ENCODE measurements at places on chromosomes 3 and 15.

DNA sequence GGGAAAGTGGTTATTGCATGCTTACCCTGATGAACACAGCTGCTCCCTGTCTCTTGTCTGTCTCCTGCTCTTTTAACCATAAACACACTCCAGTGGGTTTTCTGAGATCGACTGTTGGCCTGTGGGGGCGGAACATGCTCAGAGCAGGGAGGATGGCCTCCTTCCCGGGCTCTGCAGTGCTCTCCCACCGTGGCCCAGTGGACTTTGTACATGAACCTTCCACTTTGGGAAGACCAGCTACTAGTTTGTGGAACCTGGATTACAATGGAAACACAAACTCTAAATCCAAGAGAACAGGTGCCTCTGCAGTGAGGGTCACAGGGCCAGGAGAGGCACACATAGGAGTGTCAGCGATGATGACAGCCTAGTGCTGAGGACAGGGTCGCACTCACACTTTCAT is 56.5 kb downstream of the KLF13 start:
- peaks cover 66% of the 10 kb centered on the region for H3K4me1 ChIP-seq
- no peaks in the 10 kb centered on the region for H3K27me3 ChIP-seq
- H3K27ac ChIP-seq, result no peak overlapping the region
- peaks cover 51% of the 10 kb centered on the region for H3K36me3 ChIP-seq

- no peaks in the 10 kb centered on the region for H3K27me3 ChIP-seq
- no peaks in the 10 kb centered on the region for H3K4me1 ChIP-seq
- no peak overlapping the region for H3K4me3 ChIP-seq
These were observed 108.8 kb downstream of the NTRK3 start for GRCh38 chr15:88147760-88148159.

- no peak overlapping the region for H3K27ac ChIP-seq
- H3K4me1 ChIP-seq, result no peaks in the 10 kb centered on the region
- no peak overlapping the region for H3K4me3 ChIP-seq
- H3K36me3 ChIP-seq, result no peaks in the 10 kb centered on the region
These were observed 384.7 kb downstream of the MFSD1 start for GRCh38 chr3:159186581-159186980.

DNA sequence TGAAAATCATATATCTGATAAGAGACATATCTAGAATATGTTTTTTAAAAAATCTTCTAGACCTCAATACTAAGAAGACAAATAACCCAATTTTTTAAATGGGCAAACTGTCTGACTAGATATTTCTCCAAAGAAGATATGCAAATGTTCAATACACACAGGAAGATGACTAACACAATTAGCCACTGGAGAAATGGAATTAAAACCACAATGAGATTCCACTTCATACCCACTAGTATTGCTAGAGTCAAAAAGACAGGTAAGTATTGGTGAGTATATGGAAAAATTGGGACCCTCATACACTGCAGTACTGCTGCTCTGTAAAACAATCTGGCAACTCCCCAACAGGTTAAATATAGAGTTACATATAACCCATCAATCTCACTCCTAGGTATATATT is 33.1 kb upstream of the TOPAZ1 start:
- H3K4me3 ChIP-seq, result no peak overlapping the region
- H3K36me3 ChIP-seq, result no peaks in the 10 kb centered on the region
- H3K27ac ChIP-seq, result no peak overlapping the region

DNA sequence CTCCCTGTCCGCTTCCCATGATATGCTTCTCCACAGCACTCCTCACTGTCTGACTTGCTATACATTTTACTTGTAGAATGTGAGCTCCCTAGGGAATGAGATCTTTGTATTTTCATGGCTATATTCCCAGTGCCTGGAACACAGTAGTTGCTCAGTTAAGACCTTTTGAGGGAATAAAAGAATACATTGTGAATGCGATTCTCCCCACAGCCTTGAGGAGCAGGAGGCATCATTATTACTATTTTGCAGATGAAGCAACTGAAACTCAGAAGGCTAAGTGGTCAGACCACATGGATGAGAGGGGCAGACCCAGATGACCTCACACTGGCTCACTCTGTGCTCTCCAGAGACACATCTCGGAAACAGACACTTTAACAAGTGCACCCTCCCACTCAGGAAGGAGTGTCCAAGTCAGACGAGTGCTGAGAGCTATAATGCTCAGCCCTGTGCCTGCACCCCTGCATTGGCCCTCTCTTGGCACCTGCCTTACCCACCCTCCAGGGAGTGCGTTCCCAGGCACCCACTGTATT is 46.8 kb downstream of the SST start:
- H3K27me3 ChIP-seq, result peaks cover 9% of the 10 kb centered on the region
- DNase-seq, result no peak
- H3K36me3 ChIP-seq, result no peaks in the 10 kb centered on the region
- no peak overlapping the region for H3K4me3 ChIP-seq

- H3K4me1 ChIP-seq, result no peaks in the 10 kb centered on the region
- H3K27ac ChIP-seq, result no peak overlapping the region
- no peak for DNase-seq
- H3K4me3 ChIP-seq, result no peak overlapping the region
- no peaks in the 10 kb centered on the region for H3K36me3 ChIP-seq
- H3K27me3 ChIP-seq, result no peaks in the 10 kb centered on the region
These were observed 569.6 kb upstream of the AGTR1 start for GRCh38 chr3:148128136-148128535.

DNA sequence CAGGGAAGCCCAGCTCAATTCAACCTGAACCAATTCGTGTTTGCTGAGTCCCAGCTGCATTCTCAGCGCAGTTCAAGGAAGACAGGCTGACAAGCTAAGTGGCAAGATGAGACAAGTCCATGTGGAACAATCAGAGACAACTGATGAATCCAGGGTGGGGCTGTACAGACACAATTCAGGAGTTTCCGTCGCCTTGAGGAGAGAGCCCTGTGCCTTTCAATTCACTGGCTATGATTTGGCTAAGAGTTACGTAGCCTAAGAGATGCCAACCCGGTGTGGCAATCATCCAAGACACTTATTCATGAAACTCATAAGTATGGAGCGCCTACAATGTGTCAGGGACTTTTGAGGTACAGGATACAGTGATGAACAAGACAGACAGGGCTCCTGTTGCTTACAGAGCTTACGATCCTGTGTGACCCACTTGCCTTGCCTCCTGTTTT is 15.5 kb upstream of the ZBED2 start:
- peak overlapping the region; percentile 49 for H3K4me3 ChIP-seq
- DNase-seq, result no peak
- no peaks in the 10 kb centered on the region for H3K27me3 ChIP-seq
- H3K36me3 ChIP-seq, result peaks cover 84% of the 10 kb centered on the region
- H3K4me1 ChIP-seq, result peaks cover 93% of the 10 kb centered on the region

GRCh38 chr3:193970773-193971206 is 165.2 kb upstream of the HES1 start:
- H3K4me1 ChIP-seq, result peaks cover 27% of the 10 kb centered on the region
- H3K27me3 ChIP-seq, result peaks cover 72% of the 10 kb centered on the region
- H3K27ac ChIP-seq, result no peak overlapping the region

DNA sequence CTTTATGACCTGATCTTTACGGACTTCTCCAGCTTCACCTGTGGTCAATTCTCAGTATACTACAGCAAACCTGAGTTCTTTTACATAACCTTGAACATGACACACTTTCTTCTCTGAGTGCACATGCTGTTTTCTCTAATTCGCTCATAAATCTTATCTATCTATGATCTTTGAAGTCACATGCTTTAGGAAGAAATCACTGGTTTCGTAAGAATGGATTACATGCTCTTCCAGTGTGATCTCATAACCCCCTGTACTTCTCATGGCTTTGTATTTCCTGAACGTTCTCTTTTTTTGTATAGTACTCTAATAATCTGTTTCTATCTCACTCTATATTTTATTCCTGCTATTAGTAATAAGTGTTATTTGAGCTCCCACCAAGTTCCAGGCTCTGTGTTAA is 1165.2 kb downstream of the TBL1XR1 start:
- DNase-seq, result no peak
- H3K4me1 ChIP-seq, result no peaks in the 10 kb centered on the region
- no peak overlapping the region for H3K27ac ChIP-seq
- H3K27me3 ChIP-seq, result no peaks in the 10 kb centered on the region
- no peaks in the 10 kb centered on the region for H3K36me3 ChIP-seq

- H3K27ac ChIP-seq, result no peak overlapping the region
- H3K4me1 ChIP-seq, result no peaks in the 10 kb centered on the region
- peaks cover 17% of the 10 kb centered on the region for H3K27me3 ChIP-seq
- H3K4me3 ChIP-seq, result no peak overlapping the region
- no peaks in the 10 kb centered on the region for H3K36me3 ChIP-seq
These were observed 7.6 kb upstream of the KLF15 start for GRCh38 chr3:126364731-126365301.

DNA sequence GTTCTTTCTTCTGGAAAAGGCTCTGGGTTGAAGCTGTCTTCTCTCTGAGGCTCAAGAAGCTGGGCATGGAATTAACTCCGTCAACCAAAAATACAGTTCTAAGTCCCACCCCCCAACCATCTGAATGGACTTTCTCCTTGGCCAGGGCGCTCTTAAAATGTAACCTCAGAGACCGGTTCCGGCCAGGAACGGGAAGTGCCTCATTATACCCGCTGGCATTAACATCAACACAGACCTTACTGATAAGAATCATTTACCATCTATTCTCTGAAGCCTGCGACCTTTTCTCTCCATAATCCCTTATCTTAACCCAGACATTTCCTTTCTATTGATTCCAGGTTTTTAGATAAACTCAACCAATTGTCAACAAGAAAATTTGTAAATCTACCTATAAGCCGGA is 64.7 kb downstream of the ATP1B3 start:
- H3K4me3 ChIP-seq, result no peak overlapping the region
- H3K4me1 ChIP-seq, result peaks cover 9% of the 10 kb centered on the region
- H3K36me3 ChIP-seq, result no peaks in the 10 kb centered on the region
- peaks cover 4% of the 10 kb centered on the region for H3K27me3 ChIP-seq
- no peak overlapping the region for H3K27ac ChIP-seq
- DNase-seq, result no peak

- H3K36me3 ChIP-seq, result no peaks in the 10 kb centered on the region
- H3K4me1 ChIP-seq, result peaks cover 13% of the 10 kb centered on the region
- H3K27me3 ChIP-seq, result peaks cover 49% of the 10 kb centered on the region
- DNase-seq, result no peak
- H3K27ac ChIP-seq, result no peak overlapping the region
These were observed 7.9 kb downstream of the ITGB5 start for GRCh38 chr3:124879337-124879680.

DNA sequence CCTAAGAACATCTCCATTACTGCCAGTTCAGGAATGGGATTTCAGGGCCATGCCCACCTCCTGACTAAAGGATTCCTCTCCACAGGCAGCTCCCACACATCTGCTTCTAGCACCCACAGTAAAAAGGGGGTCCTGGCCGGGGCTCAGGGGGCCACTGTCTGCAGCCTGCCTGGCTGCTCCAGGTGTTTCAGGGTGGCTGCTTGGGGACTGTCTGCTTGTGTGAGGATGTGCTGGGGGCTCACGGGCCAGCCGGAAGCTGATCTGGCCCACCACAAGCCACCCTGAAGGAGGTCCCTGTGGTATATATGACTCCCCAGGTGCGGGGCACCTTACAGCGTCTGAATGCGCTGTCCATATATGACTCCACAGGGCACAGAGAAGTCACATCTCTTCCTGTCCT is 135.4 kb downstream of the NSMCE3 start:
- H3K27me3 ChIP-seq, result peaks cover 8% of the 10 kb centered on the region
- no peak overlapping the region for H3K27ac ChIP-seq
- no peaks in the 10 kb centered on the region for H3K36me3 ChIP-seq
- no peak for DNase-seq
